ENCODE measurements at places on chromosomes 4 and X.
A peak's percentile ranks its signal among the peaks of the same experiment; 100 is the strongest.

- DNase-seq = no peak
These were observed 521.9 kb downstream of the FAT4 start for GRCh38 chr4:125836597-125837195.

DNA sequence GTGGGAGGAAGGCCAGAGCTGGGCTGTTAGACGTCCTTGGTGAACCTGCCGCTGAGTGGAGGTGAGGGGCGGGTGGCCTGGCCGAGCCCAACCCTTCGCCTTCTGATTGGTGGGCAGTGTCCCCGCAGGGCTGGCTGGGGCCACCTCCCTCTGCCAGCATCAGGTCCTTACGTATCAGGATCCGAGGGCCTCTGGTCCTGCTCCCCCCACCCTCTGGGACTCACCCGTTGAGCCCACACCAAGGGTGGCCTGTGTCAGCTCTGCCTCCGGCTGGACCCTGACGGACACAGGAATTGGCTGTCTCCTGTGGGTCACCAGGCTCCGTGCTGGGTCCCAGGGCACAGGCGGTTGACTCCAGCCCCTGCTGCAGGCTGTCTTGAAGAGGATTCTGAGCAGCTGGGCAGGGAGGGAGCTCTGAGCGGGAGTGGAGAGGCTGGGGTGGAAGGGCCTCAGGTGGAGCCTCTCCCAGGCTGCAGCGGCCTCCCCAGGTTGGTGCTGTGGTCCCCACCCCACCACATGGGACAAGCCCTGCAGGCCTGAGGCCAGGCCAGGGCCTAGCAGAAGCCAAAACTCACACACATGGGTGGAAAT, 58.4 kb upstream of the NKX1-1 start:
- DNase-seq = no peak

GRCh38 chr4:185099024-185099682, 43.9 kb upstream of the SLC25A4 start:
- no peak for DNase-seq

- DNase-seq = no peak
These were observed 95.3 kb downstream of the SH3RF1 start for GRCh38 chr4:169175476-169175875.

- no peak for DNase-seq
These were observed 15.1 kb downstream of the TRAPPC2 start for GRCh38 chrX:13719192-13719856.

GRCh38 chr4:85039526-85039925, 73.0 kb upstream of the WDFY3 start:
- no peak for DNase-seq

- DNase-seq = no peak
These were observed 8.5 kb downstream of the OGT start for GRCh38 chrX:71541210-71542022.

- no peak for DNase-seq
These were observed 133.8 kb downstream of the SMIM20 start for GRCh38 chr4:26047795-26048194.

- DNase-seq = no peak
These were observed 166.8 kb downstream of the BCOR start for GRCh38 chrX:39930786-39931528.

DNA sequence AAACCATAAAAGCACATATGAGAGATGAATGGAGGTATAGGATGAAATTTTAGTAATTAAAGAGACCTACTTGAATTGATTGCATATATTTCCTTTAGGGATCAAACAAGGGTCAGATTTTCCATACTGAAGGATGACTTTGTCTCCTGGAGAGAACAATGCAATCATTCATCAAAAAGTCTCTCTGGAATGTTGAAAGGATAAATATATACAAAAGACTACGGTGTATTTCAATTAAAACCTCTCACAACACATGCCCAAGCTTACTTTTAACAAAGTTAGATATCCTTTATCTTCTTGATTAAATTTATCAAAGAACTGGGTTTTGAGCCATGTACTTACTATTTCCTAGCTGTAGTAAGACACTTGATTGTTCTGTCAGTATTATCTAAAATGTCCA, 36.8 kb upstream of the ADH7 start:
- no peak for DNase-seq

DNA sequence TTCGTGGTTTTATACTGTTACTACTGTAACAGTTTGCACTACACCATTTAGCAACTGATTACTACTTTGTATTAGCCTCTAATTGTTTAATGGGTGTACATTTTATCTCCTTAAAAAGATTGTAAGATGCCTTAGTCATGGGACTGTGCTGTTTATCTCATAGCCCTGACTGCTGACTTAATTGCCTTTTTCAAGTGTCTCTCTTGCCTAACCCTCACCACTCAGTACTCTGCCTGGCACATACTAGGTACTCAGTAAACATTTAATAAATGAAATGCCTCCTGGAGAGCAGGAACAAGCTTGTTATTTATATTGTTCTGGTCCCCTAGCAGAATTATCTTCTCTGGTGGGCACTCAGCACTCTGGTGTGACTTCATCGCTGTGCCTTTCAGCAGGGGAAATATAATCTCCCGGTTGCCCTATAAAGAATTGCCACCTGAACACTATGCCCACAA, 1.7 kb upstream of the STIM2 start:
- no peak for DNase-seq

GRCh38 chr4:80069108-80069836, 3.8 kb downstream of the ANTXR2 start:
- no peak for DNase-seq

DNA sequence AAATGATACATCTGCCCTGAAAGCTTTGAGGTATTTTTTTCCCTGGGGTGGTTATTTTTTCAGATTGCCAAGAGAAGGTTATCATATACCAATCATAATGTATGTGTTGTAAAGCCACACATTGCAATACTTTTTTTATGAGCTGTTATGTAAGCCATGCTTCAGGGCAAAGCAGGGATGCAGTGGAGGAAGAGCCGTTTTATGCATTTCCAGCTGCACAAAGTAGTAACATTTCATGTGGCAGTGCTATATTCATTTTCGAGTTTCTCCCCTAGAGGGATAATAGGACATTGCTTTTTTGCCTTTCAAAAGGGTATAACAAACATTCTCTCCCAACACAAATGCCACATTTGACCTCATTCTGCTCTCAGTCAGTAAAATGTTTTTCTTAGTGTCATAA, 68.5 kb downstream of the GALNT7 start:
- no peak for DNase-seq

- no peak for DNase-seq
These were observed 1.3 kb upstream of the TMEM154 start for GRCh38 chr4:152680988-152681603.

GRCh38 chr4:137090951-137091350, 441.3 kb downstream of the PCDH18 start:
- DNase-seq = no peak

GRCh38 chrX:19931146-19931545, 43.7 kb upstream of the SH3KBP1 start:
- DNase-seq = no peak

DNA sequence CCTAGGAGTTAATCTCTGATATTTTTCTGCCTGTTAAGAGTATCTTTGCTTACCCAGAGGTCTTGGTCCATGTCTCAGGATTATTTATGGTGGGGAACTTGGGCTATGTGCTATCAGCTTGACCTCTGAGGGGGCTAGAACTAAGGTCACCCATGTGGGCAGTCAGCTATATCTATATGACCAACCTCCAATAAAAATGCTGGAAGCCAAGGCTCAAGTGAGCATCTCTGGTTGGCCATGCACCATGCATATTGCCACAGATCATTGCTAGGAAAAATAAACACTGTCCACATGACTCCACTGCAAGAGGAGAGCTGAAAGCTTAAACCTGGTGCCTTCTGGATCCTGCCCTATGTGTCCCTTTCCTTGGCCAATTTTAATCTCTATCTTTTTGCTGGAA, 196.5 kb upstream of the SLC7A11 start:
- DNase-seq = no peak

- DNase-seq = no peak
These were observed 19.9 kb downstream of the RPS6KA6 start for GRCh38 chrX:84168095-84168494.

DNA sequence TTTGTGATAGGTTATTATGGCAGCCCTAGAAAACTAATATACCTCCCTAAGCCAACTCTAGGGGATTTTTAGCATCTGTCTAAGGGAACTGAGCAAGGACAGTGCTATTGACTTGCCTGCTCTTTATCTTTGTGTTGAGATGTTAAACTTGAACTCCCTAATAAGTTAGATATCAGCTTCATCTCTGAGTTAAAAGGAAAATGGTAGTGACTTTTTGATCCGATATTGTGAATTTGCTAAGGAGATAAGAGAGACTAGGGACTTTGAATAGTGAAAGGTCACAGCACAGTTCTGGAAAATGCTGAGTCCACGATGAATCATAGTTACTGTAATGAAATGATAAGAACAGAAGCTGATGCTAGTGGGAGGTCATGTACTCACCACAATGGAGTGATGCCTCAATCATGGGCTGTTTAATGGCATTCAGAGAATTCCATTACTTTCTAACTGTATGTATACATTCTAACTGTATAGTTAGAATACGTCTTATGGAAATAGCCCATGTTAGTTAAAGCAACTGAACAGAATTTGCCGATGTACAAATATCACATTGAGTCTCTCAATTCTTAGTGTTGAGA, 147.2 kb downstream of the GLRA3 start:
- no peak for DNase-seq

DNA sequence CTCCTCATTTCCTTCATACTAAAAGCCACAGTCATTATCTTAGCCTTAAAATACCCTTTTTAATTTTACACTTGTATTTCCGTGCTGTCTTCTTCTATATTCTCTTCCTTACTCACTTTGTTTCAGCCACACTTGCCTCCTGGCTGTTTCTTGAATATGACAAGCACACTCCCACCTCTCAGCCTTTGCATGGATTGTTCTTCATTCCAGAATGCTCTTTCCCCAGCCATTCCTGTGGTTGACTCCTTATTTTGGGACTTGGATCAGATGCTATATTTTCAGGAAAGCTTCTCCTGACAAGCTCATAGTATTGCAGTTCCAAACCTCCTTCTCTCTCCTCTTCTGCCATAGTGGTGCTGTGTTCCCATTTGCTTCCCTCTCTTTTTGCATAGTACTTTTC, 291.3 kb downstream of the PDHA2 start:
- no peak for DNase-seq

DNA sequence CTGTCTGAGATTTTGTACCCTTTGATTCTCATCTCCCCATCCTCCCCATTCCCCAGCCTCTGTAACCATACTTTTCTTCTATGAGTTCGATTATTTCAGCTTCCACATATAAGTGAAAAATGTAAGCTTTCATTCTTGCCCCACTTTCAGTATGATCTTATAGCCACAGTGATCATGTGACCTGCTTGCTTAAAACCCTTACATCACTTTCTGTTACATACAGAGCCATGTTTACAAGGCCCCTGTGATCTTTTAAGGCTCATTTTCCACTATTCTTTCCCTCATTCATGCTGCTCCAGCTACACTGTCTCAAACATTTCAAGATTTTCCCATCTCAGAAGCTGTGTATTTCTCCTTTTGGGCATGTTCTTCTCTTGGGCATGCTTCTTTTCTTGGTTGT, 147.7 kb downstream of the DCK start:
- DNase-seq = no peak

DNA sequence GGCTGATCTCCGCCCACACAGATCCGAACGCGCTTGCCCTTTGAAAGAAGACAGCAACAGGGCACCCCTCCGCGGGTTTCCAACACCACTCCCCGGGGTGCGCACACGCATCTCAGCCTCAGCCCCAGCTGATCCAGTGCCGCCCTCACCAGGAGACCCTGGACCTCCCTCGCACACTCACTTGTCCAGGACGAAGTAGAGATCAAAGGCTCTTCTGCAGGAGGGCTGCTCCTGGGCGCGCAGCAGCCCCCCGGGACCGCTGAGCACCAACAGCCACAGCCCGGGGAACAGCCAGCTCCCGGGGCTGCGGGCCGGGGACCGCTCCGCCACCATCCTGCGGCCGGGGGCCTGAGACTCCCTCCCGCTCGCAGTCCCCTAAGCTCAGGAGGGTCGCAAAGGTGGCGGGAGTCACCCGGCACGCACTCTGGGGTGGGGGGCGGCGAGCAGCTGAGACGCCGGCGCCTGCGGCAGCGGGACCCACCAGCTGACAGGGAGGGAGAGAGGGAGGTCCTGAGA, 743 bp downstream of the ANTXR2 start:
- peak; percentile 47 for DNase-seq

GRCh38 chrX:109533005-109533404, 3.6 kb upstream of the NXT2 start:
- DNase-seq = no peak

DNA sequence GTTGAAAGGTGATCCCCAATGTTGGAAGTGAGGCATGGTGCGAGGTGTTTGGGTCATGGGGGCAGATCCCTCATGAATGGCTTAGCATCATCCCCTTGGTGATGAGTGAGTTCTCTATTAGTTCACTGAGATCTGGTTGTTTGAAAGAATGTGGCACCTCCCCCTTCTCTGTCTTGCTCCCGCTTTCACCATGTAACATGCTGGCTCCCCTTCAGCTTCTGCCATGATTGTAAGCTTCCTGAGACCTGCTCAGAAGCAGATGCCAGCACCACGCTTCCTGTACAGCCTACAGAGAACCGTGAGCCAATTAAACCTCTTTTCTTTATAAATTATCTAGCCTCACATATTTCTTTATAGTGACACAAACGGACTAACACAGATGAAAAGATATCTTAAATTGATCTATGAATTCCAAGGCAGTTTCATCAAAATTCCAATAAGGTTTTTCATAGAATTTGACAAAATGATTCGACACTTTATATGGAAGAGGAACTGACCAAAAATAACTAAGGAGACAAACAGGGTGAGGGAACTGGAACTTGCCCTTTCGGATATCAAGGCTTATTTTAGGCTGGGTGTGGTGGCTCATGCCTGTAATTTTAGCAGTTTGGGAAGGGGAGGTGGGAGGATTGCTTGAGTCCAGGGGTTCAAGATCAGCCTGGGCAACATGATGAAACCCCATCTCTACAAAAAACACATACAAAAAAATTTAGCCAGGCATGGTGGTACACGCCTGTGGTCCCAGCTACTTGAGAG, 56.9 kb upstream of the OGT start:
- no peak for DNase-seq
